ENCODE measurements at places on chromosomes 7 and 10.
A peak's percentile ranks its signal among the peaks of the same experiment; 100 is the strongest.

DNA sequence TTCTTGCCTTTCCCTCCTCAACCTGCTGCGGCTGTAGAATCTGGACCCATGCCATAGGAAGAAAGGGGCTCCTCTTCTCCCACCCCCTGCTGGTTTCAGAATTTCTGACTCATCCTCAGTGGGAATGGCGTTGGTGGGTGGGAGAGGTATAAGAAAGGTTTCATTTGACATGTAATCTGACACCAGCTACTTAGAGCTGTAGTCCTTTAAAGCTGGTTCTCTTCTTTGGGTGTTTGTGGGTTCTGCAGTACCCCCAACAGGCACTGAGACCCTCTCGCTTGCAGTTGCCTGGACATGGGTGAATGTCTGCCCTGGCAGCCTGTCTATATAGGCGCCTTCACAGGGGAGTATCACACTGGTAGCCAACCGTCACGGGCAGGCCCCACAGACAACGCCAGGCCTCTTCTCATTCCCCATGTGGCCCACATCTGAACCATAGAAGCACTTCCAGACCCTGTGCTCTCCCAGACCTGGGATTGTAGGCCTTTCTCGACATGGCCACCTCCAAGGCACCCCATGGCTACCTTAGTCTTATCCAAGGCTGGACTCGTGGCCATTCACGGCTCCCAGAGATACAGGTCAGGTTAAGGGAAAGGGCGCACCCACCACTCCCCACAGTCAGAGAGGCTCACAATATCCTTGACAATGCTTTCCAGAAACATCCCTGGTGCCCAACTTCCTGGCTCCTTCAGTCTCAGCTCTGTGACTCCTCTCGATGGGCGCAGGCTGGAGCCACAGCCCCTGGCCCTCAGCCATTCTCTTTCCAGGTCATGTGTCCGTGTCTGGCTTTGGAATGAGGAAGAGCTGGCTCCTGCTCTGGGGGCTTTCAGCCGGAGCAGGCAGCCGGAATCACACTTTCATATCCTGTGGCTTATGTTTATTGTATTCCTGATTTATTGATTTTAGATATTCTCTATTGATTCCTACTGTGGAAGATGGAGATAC lies 17.5 kb downstream of the ZNF862 start:
- no peak for DNase-seq

DNA sequence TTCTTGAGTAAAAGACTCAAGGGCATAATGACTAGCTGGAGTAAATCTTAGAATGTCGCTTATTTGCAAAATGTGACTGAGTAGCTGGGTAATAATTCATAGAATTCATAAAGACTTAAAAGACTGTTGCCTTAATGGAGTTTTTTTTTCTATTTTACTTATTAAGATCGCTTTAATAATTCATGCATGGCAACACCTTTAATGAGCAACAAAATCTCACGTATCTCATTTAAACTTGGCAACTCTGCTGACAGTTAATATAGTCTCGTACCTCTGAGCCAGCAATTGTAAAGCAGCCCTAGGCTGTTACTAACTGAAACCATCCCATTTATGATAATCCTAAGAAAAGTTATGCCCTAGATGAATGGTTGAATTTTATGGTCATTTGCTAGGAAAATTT lies 87.8 kb upstream of the SLC26A5 start:
- DNase-seq: no peak

DNA sequence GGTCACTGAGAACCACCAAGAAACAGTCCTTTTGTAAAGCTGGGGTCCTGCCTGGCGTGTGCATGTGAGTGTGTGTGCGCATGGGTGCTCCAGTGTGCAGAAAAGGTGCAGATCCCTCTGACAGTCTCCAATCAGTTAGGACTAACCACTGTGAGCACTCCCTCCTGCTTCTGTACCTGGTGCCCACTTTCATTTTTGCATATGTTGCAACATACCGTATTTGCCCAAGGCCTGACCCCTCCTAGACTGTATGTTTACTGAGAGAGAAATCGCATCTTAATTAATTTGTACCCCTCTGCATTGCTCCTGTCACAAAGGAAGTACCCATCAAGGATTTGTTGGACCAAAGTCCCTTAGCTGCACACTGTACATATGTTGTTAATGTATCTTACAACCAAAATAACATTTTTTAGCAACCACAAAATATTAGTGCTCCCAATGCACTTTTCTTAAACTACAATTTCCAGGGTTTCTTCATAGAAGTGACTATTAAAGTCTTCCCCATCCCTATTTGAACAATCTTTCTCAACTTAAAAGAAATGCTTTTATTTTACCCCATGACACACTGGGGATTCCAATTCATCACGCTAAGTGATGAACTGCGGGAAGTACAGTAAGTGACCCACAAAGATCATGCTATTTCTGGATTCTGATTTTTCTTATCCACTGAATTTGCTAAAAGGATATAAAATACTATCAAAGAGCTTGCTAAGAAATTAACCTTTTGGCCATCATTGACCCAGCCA lies 16.6 kb downstream of the PAXIP1 start:
- DNase-seq: no peak

DNA sequence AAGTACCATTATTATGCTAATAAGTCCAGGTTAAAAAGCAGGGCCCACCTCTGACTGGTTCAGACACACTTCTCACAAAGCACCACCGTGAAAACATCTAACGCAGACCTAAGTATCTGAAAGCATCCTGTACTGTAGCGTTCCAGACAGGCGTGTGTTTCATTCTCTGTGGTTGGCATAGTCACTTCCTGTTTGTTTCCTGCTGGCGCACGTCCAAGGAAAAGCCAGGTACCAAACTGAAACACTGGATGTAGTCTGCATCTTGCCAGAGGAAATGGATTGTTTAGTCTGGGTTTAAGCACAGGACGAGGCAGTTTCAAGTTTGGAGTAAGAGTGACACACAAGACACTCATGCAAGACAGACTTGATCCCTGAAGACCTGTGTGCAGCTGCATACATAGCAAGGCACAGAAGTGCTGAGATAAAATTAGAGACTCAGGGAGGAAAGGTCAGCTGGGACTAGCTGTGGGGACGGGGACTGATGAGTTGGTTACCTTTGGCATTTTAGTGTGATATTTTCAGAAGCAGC lies 23.3 kb downstream of the BPGM start:
- DNase-seq: peak; percentile 58

- DNase-seq: peak; percentile 14
These were observed 76.6 kb downstream of the CNNM2 start for GRCh38 chr10:102994531-102995295.

- no peak for DNase-seq
These were observed 112.7 kb upstream of the JCAD start for GRCh38 chr10:30172091-30172490.

- no peak for DNase-seq
These were observed 87.1 kb downstream of the FZD1 start for GRCh38 chr7:91351374-91351773.

GRCh38 chr7:43328785-43329380 lies 216.4 kb downstream of the HECW1 start:
- no peak for DNase-seq

- DNase-seq: no peak
These were observed 19.1 kb upstream of the FZD8 start for GRCh38 chr10:35661236-35661635.

GRCh38 chr7:30846378-30846777 lies 65.3 kb upstream of the AQP1 start:
- no peak for DNase-seq

DNA sequence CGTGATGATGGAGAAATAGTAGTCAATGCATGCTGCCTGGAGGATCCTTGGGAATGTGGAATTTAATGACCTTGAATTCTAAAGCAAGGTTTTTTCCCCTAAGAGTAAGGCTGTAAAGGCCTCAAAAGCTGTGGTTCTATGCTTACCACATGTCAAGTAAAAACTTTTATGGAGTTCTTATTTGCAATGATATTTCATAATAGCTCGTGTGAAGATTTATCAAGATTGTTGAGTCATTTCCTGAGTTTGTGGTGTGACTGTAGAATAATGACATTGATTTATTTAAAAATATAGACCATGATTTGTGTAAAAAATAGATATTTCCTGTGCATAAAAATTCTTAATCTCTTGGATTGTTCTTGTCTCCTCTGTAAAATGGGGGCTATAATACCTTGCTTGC lies 67.5 kb upstream of the SORCS1 start:
- peak; percentile 11 for DNase-seq

- no peak for DNase-seq
These were observed 1244.8 kb upstream of the SORCS1 start for GRCh38 chr10:108409306-108409705.

DNA sequence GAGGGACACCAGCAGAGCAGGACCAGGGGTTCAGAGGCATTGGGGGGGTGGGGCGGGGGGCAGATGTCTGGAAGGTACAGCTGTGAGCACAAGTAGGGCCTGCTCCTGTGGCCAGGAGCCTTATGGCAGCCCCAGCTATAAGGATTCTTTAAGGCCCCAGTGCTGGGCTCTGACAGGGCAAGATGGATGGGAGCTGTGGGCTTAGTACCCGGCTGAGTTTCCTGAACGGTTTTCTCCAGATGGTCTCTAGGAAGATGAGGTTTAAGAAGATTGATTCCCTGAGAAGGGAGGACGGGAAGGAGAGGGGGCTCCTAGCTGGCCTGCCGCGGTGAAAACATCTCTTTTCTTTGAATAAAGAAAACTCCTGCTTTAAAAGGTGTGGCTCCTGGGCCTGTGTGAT lies 30.1 kb upstream of the COMTD1 start:
- DNase-seq: no peak

DNA sequence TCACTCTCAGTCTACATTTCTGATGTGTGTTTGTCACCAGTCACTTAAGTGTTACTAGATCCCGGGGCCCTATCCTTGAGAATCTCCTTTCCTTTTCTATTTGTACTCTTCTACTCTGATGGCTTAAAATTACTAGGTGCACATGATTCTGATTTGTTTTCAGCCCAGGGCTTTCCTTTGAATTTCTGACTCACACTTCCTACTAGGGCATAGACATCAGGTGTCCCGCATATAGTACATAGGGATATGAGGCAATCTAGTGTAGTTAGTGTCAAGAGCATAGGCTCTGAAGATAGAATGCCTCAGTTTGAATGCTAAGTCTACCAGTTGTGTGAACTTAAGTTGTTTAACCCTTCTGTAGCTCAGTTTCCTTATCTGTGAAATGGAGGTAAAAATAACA lies 49.4 kb upstream of the LRRN3 start:
- no peak for DNase-seq

DNA sequence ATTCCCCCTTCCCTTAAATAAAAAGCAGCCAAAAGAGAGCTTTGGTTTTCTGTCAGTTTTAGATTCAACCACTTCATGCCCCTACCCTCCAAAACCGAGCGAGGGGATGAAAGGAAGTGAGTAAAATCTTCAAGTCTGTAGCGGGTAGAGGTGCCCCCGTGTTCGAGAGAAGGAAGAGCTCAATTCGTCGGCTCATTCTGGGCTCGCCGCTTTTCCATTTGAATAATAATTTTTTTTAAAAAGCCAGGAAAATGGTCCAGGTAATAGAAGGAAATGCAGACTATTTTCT lies 436.2 kb upstream of the GALNT17 start:
- peak; percentile 34 for DNase-seq

DNA sequence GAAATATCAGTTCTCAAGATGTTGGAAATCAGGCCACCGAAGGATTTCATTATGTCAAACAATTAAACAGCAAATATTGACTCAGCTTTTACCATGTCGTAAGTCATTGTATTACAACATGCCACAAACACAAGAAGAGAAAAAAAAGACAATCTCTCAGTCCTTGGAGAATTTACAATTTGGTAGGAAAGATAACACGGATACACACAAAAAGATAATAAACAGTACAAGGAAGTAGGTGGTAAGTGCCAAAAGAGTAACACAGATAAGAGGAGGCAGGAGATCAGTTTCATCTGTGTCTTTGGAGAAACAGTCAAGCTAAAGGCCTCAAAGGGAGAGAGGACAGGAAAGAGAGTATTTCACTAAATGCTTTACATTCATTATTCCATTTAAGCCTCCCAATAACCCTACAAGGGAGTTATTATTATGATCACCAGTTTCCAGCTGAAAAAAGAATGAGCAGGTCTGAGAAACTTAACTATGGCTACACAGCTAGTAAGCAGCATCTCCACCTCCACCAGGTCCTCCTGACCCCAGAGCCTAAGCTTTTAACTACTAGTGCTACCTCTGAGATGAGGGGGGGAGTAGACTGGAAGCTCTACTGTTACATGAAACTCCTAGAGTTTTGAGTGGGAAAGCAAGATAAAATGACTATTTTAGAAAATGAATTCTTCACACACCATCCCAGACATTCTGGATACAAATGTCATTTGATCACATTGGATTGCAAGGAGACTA lies 13.9 kb upstream of the DNAJC1 start:
- DNase-seq: no peak

GRCh38 chr10:86670290-86670811 lies 2.0 kb downstream of the LDB3 start:
- no peak for DNase-seq

- peak; percentile 15 for DNase-seq
These were observed 105.6 kb upstream of the NRBF2 start for GRCh38 chr10:63027531-63027930.

DNA sequence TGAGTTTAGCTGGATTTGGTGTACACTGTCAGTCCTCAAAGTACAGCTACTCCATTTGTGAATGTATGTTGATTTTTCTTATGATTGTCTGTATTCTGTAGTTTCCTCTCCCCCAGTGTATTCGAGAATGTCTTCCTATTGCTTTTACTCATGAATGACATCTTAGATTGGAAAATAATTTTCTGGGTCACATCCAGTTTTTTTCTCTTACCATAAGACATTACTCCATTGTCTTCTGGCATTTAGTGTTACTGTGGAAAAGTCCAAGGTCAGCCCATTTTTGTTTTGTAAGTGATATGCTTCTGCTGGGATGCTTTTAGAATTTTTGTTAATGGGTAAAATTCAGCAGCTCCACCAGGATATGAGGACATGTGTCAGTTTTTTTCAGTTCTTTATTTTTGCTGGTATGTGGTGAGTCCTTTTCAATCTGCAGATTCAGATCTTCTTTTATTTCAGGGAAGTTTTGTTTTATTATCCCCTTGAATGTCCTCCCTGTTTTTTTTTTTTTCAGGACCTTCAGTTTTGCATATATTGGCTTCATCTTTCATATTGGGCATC lies 33.6 kb downstream of the WAC start:
- no peak for DNase-seq

DNA sequence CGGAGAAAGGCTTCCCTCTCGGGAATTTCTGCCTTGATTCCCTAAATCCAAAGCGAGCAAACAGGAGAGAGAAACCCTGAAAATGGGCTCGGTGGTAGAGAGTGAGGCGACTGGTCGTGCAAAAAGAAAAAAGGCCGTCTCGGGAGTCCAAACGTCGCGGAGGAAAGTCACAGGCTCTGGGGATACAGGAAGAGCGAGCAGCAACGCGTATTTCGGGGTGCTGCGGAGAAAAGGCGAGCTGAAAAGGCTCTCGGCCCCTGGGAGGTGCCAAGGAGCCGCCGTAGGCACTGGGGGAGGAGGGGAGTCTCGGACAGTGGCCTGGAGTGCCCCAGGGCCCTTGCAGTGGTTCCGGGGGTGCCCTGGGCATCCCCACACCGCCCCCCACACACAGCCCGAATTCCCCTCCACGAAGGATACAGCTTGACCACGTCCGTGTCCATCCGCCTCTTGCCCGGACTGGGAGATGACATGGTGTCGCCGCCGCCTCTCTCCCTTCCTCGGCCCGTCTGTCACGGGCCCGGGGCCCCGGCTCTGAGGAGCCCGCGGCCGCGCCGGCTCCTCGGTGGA lies 591 bp downstream of the UBE2H start:
- DNase-seq: peak; percentile 71

- DNase-seq: no peak
These were observed 76.0 kb downstream of the DIP2C start for GRCh38 chr10:613271-614138.
